Trophoblast cell (in vitro differentiated cells and primary cell): ENCODE measurements at places on chromosomes 6 and 20.
A peak's percentile ranks its signal among the peaks of the same experiment; 100 is the strongest.

- DNase-seq = peak; percentile 7
Observed at GRCh38 chr6:169072127-169073042, 181.3 kb downstream of the THBS2 start.

- DNase-seq = no peak
Observed at GRCh38 chr6:145569140-145569539, 166.2 kb downstream of the EPM2A start.

GRCh38 chr20:35297740-35298139 lies 5.5 kb upstream of the FAM83C start:
- DNase-seq = no peak

DNA sequence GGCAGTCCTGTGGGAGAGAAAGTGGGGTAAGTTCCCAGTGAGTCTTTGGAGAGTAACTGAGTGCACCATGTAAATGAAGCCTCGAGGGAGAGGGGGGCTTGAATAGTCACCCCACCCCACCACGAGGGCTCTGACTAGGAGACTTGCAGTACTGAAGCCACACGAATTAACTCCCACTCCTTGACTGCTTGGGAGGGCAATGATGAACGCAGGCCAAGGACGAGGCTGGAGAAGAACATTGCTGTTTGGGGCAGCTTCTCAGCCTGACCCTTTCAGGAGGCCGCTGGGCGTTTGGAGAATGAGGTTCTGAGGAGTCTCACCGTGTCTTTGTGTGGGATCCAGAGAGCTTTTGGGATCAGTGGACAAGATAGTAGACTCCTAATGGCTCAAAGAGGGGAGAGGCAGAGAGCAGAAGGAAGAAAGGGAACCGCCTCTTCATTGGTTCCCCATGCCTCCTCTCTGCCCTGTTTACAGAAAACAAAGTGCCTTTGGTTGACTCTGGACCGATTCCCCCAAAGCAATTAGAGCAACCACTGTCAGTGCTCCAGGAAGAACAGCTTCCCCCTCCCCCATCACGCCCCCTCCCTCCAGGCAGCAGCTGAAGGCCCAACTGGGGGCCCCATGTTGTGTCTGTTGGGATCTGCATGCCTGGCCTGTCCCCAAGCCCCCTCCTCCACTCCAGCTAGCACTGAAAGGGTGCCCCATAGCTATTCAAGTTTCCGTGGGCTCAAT lies 41.7 kb upstream of the CDKN1A start:
- DNase-seq = no peak

- DNase-seq = no peak
Observed at GRCh38 chr6:214428-214827, 77.9 kb upstream of the DUSP22 start.

DNA sequence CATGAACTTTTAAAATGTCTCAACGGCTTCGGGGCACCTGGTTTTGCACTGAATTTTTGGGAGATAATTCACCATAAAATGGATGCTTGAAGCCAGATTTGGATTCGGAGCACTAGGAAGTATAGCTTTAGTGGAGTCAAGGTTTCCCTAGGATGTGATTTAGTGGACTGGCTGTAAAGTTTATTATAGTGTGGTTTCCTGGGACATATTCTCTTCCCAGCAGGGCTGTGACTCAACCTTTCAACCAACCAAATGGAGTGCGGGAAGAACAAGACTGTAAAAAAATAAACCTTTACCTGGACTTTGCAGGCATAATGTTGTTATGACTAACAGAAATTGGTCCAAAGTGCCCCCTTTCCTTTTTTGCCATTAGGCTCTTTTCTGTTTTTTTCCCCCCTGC lies 327.4 kb upstream of the MAN1A1 start:
- no peak for DNase-seq

- DNase-seq = no peak
Observed at GRCh38 chr20:45164906-45165305, 9.8 kb upstream of the PI3 start.

GRCh38 chr6:4889701-4890100 lies 113.5 kb downstream of the CDYL start:
- no peak for DNase-seq

GRCh38 chr6:167566711-167567141 lies 241.8 kb downstream of the TTLL2 start:
- DNase-seq = no peak

GRCh38 chr6:131124336-131125071 lies 10.8 kb upstream of the AKAP7 start:
- peak; percentile 73 for DNase-seq

- DNase-seq = no peak
Observed at GRCh38 chr20:53202777-53203176, 230.6 kb downstream of the TSHZ2 start.
